ENCODE measurements at places on chromosomes 6 and 20.

GRCh38 chr6:170464524-170464979, 88.6 kb downstream of the PSMB1 start:
- DNase-seq = no peak

DNA sequence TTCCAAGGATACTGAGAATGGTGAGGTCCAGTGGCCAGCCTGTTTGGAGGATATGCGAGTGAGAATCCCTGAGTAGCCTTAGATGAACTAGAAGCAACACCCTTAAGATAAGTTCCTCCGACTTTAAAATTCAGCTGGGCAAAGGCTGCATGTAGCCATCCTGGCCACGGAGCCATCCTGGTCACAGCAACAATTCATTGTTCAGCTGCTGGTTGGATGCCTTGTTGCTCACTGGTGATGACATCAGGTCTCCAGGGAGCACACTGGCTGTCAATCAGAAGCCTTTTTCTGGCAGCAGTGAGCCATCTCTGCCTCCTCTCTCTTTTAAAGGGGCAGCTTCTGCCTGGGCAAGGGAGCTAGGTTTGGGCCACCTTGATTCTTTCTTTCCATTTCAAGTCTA, 22.4 kb upstream of the RIMS4 start:
- DNase-seq = no peak

DNA sequence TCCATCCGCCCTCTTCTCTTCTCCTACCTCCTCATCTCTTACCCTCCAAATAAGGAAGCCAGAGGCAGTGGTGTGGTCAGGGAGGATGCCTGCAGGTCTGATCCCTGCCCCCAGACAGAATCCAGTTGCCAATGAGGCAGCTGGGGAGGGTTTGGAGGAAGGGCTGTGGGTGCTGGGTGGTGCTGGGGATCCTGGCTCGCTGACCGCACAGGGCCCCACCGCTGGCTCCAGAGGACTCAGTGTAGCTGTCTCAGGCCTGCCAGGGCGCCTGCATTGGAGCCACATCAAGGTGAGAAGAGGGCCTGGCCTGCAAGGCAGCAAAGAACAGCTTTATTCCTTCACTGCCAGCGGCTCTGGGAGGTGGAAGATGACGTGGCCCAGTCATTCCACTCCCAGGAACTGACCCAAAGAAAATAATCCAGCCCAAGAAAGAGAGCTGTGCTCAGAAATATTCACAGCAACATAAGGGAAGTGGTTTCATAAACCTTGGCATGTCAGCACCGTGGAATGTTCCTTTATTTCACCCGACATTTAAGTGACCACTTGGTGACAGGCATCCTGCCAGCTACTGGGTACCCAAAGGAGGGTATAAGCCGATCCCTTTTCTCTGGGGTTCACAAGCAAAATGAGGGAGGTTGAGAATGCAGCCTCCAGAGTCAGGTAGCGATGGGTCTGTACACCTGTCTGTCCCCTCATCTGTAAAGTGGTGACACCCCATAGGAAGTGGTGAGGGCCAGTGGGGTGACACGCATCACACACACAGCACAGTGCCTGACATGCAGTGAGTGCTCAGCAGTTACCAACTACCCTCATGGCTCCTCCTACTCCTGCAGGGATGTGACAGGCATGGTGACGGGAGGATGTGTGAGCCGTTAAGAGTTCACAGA, 125.1 kb downstream of the SNX5 start:
- no peak for DNase-seq

DNA sequence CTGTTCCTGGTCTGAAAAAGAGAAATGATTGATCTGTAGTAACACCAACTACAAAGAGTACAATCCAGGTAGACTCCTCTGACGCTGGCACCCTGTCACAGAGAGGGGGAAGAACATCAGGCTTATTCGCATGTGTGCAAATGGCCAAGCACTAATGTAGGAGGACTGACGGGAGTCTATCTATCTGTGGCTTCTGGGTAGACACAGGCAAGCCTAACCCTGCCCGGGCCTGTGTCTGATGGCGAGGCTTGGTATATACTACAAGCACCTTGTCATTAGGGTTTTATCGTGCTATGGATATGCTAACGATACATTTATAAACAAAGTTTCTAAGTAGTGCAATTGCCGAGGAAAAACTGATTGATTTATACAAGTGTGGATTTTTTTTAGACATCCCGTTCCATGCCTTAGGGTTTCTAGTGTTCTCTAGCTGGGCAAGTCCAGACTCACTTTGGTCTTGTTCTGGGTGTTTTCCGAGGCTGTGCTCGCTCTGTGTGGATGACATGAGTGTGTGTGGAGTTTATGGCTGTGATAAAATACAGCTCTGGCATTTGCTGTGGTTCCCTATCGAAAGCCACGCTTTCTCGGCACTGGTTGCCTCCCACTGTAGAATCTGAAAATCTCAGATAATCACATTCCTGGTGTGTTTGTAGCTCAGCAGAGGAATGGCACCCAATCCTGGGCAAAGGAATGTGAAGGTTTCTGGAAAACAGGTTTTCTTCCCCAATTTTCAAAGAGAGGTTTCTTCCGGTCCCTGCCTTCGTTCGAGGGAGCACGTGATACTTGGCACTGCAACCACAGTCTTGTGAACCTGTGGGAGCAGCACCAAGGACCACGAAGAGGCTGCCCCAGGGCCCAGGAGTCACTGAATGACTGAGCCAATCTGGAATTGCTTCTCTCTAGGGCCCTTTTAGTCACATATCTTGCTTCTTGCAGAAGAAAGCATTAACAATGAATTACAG, 67.5 kb upstream of the EDN1 start:
- DNase-seq = no peak

GRCh38 chr20:15923030-15923776, 650.0 kb downstream of the KIF16B start:
- no peak for DNase-seq
